ENCODE measurements at places on chromosomes 5 and 9.

DNA sequence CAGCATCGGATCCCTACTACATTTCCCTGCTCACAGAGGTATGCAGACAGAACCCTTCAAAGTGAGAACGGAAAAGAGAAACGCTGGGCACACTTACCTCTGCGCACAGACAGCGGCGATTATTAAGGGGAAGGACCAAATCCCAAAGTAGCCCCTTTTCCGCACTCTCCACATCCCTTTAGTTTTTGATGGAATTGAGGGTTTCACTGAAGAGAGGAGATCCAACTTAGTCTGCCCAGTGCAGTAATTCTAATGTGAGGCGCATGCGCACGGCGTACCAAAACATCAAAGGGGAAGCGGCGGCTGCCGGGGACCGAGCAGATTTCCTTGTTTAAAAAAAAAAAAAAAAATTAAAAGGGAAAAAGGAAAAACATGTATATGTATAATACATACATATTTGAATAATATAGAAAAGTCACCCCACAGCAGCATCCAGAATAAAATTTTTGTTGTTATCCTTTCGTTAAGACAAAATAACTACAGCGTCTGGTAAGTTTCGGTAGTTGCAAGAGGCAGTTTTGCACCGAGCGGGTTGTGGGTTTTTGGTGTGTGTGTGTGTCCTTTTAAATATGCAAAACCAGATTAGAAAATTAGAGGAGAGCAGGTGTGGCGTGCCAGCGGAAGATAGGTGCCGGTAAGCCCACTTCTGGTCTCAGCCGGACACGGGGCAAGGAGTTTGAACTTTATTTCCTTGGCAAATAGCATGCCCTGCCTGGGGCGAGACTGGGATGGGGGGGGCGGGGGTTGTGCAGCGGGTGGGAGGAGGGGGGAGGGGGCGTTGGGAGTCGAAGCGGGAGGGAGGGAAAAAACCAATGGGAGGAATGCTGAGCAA lies at the start of gene GABRB2:
Gene GABRB2 (minus strand): TSS at position 256 of the 832 bp plus-strand sequence. CDS start 82 bp downstream, at position 174.
- no peak for DNase-seq

DNA sequence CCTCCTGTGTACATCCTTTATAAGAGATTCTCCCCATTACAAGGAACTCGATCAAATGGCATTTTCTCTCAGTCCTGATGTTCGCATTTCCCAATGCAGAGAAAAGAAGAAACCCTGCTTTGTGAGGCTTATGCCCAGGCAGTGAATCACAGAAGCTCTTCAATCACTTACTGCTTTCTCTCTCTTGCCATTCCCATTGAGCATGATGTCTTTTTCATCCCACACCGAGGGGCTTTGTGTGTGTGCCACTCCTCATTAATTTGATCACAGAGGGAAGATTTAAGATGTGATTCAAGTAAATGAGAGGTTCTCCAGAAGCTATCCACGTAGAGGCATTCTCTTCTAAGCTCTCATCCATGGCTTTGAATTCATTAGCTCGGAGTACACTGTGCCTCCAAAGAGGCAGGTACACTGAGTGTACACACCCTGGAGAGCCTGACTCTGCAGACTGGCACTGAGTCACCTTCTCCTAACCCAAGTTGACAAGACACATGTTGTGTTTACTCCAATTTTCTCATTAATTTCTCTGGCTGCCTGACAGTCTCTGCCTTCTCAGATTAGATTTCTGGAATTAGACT lies 45.4 kb downstream of the MFAP3 start:
- no peak for DNase-seq

GRCh38 chr5:81755320-81755719 lies 4.4 kb upstream of the SSBP2 start:
- DNase-seq = no peak

GRCh38 chr5:36692791-36693763 lies 86.7 kb downstream of the SLC1A3 start:
- no peak for DNase-seq

DNA sequence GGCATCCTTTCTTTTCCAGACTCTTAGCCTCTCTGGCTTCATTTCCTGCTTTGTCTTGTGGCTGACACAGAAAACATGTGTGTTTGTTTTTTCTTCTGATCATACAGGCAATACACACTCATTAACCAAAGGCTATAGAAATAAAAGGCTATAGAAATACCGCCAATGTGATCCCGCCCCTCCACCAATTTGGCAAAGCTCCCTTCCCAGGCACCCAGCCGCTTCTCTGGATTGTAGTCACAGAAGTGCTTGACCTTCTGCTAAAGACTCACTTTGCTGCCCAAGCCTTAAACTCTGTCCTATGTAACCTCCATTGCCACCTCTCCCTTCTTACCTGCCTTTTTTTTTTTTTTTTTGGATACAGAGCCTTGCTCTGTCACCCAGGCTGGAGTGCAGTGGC lies 5.3 kb downstream of the TXNDC15 start:
- no peak for DNase-seq

DNA sequence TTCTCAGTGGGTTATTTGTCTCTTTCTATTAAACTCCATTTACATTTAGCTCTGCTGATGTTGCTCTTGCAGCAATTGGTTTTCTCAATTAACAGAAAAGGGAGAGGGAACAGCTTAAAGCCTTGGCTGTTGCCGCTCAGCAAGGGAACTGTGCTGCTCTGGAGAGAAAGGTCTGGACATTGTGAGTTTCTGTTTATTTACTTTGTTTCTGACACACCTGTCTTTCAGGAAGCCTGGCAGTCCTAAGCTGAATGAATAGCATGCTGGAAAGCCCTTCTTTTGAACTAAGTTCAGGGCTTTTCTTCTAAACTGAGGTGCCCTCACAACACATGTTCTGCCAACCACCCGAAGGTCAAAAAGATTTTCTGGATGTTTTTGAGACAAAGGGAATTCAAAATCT lies 491.9 kb downstream of the PDE4D start:
- DNase-seq = no peak

DNA sequence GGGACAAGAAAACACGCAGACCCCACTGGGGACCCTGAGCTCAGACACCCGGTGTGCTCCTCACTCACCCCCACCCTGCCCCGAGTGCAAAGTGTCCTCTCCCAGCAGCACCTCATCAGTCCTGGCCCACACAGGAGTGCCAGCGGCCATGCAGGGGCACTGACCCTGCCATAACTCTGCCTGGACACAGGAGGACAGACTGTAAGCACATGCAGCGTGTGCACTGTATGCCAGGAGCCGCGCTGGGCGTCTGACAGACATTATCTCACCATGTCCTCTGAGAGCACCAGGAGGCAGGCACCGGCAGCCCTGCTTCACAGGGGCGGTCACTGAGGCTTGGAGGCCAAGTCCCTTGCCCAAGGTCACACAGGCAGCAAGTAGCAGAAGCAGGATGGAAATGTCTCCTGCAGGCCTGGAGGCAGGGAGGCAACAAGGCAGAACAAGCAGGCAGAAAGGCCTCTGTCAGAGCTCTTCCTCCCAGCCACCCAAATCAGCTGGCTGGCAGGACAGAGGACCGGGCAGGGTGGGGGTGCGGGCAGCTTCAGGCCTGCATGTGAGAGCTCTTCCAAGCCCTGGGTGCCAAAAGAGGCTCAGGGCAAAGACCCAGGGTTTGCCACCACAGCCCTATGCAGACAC lies 8.4 kb downstream of the EEIG1 start:
- DNase-seq = no peak

- DNase-seq = no peak
Observed at GRCh38 chr9:78614892-78615291, 318.0 kb downstream of the PSAT1 start.

DNA sequence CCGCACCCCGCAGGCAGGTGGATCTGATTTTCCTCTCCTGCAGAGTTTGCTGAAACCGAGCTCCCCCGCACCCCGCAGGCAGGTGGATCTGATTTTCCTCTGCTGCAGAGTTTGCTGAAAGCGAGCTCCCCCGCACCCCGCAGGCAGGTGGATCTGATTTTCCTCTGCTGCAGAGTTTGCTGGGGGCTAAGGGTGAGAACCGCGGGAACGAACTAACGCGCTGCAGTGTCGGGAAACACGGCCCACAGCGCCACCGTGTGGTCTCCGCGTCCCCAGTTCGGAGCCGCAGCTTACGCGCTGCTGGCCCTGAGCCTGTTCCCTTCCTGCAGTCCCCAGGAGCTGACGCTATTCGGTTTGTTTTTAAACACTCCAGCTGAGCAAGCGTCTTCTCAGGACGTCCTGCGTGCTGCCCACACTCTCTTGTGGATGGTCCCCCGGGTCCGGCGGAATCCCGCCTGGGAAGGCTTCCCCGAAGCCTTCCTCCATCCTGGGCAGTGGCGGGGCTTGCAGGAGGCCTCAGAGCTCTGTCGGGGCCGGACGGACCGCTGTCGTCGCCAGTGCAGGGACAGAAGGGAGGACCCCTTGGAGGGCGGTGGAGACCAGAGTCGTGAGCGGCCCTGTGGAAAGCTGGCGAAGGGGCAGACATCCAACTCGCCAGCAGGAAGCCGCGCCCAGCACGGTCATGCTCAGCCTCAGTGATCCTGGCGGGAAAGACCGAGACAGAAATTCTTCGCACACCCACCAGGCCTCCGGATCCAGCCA lies 121.2 kb upstream of the LPCAT1 start:
- peak; percentile 75 for DNase-seq

DNA sequence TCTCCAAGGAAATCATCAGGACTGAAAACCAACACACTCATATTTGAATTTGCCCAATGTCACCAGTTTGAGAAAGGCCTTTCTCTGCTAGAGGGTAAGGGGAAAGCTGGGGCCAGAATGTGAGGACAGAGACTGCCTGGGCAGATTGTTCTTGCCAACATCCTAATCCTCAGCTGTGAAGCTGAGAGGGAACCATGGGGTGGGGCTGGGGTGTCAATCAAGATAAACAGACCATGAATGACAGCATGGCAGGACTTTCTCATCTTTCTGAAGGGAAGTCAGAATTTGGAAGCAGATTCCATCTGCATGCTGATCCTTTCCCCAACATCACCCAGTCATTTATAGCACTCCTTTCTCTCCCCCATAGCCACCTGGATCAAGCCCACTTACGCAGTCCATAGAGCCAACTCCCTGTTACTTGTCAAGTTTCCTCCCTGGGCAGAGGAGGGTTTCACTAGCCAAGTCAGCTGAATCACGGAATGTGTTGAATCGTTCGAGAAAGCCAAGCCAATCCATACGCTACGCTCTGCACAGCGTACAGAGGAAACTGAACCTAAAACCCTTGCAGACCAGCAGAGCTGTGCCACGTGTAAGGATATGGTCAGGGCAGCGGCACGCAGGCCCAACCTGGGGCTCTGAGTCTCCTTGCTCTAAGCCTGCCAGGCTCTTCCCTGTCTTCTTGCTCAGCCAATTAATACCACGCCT lies 14.9 kb downstream of the GLDC start:
- DNase-seq = no peak

DNA sequence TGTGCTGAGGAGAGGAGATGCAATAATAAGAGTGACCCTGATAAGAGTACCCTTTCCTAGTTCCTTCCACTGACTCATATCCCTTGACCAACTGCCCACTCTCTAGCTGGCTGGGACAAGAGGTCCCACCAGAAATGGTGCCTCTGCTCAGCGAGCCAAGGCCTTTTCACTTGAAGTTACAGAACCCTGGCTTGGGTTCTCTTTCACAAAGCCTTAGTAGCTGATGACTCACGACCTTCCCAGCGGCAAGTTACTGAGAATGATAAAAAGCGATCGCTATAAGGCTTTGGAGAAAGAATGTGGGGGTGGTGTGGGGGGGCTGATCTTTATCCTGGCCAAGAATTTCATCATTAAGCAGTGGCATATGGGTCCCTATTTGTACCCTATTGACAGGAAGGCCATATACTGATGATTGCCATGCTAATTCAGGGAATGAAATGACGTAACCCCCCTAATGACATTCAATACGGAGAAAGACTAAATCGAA lies 90.3 kb downstream of the FBXO38 start:
- no peak for DNase-seq

GRCh38 chr9:136700959-136701667 lies 11.3 kb upstream of the DIPK1B start:
- peak; percentile 35 for DNase-seq

GRCh38 chr5:156526081-156526925 lies 199.3 kb downstream of the SGCD start:
- DNase-seq = no peak

- no peak for DNase-seq
Observed at GRCh38 chr5:89662499-89662898, 747.1 kb downstream of the CETN3 start.

GRCh38 chr9:93680443-93681268 lies 104.3 kb downstream of the PHF2 start:
- DNase-seq = no peak

DNA sequence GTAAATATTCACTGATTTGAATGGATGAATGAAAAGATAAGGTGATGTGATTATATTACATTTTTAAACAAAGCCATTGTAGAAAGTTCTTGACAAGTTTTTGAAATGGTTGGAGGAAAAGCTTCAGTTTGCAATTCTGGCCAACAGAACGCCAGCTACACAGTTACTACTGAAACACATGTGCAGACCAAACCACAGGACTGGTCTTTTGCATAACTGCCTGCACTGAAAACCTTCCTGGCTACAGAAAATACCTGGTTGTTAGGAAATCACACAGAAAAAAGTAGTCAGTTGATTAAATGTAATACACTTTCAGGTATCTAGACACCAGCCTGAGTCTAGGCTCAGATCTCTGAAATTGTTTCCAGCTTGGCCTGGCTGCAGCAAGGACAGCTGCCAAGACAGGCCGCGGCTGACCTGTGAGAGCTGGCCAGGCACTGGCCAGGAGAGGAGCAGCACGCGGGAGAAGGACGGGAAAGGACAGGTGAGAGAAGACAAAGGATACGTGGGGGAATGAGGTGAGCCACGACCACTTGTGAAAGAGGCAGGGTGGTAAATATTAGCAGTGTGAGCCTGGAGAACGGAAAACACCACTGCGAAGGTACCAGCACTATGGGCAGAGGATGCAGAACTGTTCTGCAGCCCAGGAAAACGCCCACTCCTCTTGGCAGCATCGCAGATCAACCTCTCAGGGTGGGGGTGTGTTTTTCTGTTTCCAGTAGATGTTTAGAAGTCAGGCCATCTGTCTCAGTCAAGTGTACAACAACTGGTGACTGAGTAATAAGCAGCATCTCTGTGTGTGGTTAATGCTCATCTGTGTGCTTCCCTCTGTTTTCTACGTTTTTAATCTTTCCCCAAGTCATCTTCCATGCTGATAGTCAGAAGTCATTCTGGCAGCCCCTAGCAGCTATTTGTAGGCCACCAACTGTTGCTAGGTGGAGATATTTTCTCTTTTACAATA lies 137.4 kb downstream of the SCAMP1 start:
- no peak for DNase-seq

- peak; percentile 25 for DNase-seq
Observed at GRCh38 chr5:91382530-91383026, 539 bp downstream of the ARRDC3 start.

GRCh38 chr9:37381094-37381741 lies 41.3 kb upstream of the GRHPR start:
- no peak for DNase-seq

All from effector CD4-positive, alpha-beta T cell (primary cell).